NCI-H2227 treated with DMSO at 0.1 percent for 48 hours (cell line): ENCODE measurements at places on chromosomes 7 and 10.

GRCh38 chr7:38731215-38731614, 100.0 kb upstream of the AMPH start:
- DNase-seq, result no peak

GRCh38 chr7:47253650-47254080, 328.2 kb downstream of the TNS3 start:
- DNase-seq, result no peak

DNA sequence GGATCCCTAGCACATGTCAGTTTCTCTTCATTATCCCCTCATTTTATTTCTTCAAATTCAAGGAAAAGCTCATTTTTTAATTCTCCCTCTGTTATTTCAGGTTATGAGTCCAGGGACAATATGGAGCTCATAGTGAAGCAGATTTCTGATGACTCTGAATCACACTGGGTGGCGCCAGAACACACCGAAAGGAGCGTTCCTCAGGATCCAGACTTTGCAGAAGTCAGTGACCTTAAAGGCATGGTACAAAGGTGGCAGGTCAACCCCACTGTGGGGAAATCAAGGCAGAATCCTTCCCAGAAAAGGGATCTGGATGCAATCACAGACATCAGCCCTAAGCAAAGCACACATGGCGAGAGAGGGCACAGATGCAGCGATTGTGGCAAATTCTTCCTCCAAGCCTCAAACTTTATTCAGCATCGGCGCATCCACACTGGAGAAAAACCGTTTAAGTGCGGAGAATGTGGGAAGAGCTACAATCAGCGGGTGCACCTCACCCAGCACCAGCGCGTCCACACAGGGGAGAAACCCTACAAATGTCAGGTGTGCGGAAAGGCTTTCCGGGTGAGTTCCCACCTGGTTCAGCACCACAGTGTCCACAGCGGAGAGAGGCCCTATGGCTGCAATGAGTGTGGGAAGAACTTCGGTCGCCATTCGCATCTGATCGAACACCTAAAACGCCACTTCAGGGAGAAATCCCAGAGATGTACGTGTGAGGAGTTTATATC, 21.4 kb downstream of the ZKSCAN5 start:
- no peak for DNase-seq

GRCh38 chr7:129906700-129907099, 46.1 kb downstream of the UBE2H start:
- DNase-seq, result no peak

DNA sequence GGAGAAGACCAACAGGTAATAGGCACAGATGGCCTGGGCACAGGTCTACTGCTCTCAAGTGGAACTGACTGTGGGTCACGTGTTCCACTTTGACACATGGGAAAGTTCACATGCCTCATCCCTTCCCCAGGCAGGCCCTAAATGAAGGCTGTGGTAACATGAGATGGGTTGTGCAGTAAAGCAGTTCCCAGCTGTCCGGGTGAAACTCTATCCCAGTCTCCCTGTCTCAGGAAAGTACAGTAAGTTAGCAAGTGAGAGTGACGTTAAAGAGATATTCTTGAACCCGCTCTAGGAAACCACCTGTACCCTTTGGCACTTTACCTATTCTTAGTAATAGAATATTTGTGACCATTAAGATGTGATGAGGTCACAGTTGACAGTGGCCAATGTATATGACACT, 343.7 kb upstream of the AOAH start:
- no peak for DNase-seq

GRCh38 chr7:99042957-99043356, 101.0 kb downstream of the SMURF1 start:
- no peak for DNase-seq

- DNase-seq, result no peak
Measured at GRCh38 chr7:43763183-43763582, 4.7 kb downstream of the BLVRA start.

DNA sequence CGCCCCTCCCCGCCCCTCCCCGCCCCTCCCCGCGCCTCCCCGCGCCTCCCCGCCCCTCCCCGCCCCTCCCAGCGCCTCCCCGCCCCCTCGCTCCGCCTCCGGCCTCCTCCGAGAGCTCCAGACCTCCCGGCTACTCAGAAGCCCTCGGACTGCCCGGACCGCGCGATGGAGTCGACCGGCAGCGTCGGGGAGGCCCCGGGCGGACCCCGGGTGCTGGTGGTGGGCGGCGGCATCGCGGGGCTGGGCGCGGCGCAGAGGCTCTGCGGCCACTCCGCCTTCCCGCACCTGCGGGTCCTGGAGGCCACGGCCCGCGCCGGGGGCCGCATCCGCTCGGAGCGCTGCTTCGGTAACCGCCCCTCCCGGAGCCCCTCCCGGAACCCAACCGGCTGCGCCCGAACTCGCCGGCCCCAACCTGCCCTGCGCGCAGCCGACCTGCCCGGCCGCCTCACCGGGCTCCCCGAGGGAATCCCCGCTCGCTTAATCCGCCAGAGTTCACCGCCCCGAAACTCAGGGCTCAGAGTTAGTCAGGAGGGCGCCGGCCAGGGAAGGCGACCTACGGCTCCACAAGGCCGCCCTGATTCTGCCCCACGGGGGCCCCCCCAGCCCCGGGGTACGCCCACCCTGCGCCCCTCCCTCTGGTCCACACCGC, at the start of gene PAOX:
Gene PAOX (plus strand): TSS at position 111 of the 649 bp plus-strand sequence. CDS start 55 bp downstream, at position 166.
- DNase-seq, result peak; percentile 6

DNA sequence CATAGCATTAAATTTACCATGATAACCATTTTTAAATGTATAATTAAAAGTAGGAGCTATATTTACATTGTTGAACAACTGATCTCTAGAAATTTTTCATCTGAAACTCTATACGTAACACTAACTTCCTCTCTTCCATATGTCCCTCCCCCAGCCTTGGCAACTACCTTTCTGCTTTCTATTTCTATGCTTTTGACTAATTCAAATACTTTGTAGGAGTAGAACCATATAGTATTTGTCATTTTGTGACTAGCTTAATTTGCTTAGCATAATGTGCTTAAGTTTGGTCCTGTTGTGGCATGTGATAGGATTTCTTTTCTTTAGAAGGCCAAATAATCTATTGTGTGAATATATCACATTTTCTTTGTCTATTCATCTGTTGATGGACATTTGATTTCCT, 225.3 kb upstream of the POT1 start:
- no peak for DNase-seq

DNA sequence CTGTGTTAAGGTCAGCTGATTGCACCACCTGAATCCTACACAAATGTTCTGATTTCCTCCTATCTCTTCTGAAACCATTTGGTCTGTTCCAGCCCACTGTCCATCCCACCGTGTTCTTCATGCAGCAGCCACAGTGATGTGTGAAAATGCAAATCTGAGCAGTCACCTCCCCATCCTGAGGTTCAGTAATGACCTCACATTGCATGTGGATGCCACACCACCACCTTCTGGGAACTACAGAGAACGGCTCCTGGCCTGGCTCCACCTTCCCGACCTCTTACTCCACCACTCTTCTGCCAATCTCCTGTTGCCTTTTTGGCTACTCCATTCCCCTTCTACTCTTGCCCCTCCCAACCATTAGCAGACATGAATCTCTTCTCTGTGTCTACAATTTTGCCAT, 244.4 kb downstream of the TNS3 start:
- no peak for DNase-seq

GRCh38 chr7:152392254-152392653, 43.5 kb downstream of the KMT2C start:
- DNase-seq, result no peak

GRCh38 chr7:48337012-48337621, 165.9 kb downstream of the ABCA13 start:
- no peak for DNase-seq

GRCh38 chr10:122121059-122121458, 132.1 kb downstream of the TACC2 start:
- no peak for DNase-seq

- no peak for DNase-seq
Measured at GRCh38 chr10:76202777-76203176, 771.4 kb downstream of the LRMDA start.

- DNase-seq, result no peak
Measured at GRCh38 chr7:151790095-151790829, 86.7 kb downstream of the PRKAG2 start.

GRCh38 chr10:37146443-37146842, 21.0 kb downstream of the ANKRD30A start:
- no peak for DNase-seq

- no peak for DNase-seq
Measured at GRCh38 chr10:12201543-12201942, 5.6 kb downstream of the CDC123 start.

DNA sequence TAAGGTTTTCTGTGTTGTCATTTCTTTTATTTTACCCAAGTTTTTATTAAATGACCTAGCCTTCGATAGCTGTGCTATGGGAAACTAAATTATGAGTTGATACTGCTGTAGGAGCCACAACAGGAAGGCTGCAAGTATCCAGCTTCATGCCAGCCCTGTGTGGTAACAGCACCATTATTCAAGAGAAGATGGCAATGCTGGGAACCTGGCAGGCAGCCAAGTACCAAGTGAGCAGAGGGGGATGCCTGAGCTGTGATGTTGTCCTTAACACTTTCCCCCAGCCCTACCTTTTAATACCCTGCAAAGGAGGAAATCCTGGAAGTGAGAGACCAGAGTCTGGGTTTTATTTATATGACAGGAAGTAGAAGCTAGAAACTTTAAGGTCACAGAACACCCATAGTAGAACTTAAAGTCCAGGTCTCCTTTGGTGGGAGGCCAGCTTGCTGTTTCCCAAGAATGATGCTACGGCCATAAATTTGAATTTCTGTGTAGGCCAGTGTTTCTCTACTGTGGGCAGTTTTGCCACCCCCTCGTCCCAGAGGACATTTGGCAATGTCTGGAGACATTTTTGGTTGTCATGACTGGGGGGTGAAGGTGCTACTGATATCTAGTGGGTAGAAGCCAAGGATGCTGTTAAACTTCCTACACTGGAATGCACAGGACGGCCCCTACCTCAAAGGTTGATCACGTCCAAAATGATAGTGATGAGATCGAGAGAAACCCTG, 9.2 kb upstream of the ATXN7L1 start:
- peak; percentile 44 for DNase-seq

GRCh38 chr7:12643644-12644043, 43.8 kb upstream of the ARL4A start:
- DNase-seq, result no peak

DNA sequence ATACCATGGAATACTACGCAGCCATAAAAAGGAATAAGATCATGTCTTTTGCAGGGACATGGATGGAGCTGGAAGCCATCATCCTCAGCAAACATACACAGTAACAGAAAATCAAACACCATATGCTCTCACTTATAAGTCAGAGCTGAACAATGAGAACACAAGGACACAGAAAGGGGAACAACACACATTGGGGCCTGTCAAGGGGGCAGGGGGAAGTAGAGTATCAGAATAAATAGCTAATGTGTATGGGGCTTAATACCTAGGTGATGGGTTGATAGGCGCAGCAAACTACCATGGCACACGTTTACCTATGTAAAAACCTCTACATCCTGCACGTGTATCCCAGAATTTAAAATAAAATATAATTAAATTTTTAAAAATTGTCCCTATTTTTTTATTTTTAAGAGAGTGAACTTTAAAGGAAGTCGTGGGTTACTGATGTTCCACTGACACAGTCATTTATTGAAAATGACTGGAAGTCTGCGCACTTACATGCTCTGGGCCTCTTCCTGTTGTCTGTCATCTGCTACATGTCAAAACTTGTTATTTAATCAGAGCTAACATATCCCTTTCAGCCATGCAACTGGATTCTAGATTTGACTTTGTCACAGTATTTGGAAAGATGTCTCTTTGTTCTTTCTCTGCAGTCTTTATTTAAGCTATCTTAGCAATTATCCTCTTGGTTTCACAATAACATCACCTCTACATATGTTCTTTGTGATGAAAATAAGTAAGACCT, 73.7 kb upstream of the ABCB5 start:
- DNase-seq, result no peak

GRCh38 chr10:72730479-72730878, 38.5 kb downstream of the MCU start:
- no peak for DNase-seq

- no peak for DNase-seq
Measured at GRCh38 chr7:71750290-71750689, 618.3 kb downstream of the GALNT17 start.

- peak; percentile 85 for DNase-seq
Measured at GRCh38 chr7:140506788-140507464, 27.6 kb upstream of the MKRN1 start.

- no peak for DNase-seq
Measured at GRCh38 chr10:112208292-112208691, 24.7 kb upstream of the GPAM start.

- DNase-seq, result no peak
Measured at GRCh38 chr10:68046642-68047041, 28.4 kb downstream of the HERC4 start.
